ENCODE measurements at places on chromosomes 16 and 17.

GRCh38 chr17:42782166-42783061 lies 2.0 kb downstream of the WNK4 start:
- no peak for DNase-seq

- DNase-seq = no peak
These were observed 144.5 kb downstream of the MAF start for GRCh38 chr16:79456036-79456435.

GRCh38 chr17:51507444-51507843 lies 247.1 kb downstream of the UTP18 start:
- no peak for DNase-seq

DNA sequence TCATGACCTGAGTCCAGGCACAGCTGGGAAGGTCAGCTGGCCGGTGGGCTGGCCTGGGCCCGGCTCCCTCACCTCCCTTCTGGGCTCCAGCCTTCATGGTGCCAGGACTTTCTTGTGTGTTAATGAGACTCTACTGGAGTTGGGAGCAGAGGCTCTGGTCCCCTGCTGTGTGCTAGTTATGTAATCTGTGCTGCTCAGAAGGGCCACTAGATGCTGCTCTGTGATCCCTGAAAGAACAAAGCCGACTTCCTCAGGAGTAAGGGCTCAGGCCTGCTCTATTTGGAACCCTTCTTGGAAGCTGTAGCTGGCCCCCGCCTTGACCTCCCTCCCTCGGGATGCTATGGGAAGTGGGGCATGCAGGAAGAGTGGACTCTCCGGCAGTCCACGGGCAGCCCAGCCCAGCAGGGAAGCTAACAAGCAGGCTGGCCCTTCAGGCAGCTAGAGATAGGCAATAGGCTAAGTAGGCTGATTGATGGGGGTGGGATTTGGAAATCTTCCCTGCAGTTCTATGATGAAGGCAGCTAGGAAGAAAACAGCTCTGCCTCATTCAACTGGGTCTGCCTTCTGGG lies 3.3 kb upstream of the CDK5R1 start:
- no peak for DNase-seq

DNA sequence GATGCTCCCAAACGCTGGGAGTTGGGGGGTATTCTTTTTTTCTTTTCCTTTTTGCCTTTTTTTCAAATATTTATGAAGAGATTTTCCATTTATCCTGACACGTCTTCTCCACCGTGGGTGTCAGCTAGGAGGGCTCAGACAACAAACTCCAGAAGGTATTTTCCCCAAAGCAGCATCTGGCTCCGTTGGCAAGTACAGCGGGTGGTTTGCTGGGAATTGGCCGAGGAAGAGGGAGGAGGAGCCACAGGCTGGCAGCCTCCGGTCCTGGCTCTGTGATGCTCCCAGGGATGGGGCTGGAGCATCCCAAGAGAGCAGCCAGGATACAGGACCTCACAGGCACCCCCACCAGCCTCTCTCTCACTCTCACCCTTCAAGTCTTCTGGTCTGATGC lies 10.9 kb upstream of the CACNG4 start:
- DNase-seq = no peak

All from activated naive CD4-positive, alpha-beta T cell (primary cell).